CD8-positive, alpha-beta T cell (primary cell): ENCODE measurements at places on chromosomes 5 and 9. TPM values are rescaled to one million over a fixed set of nuclear protein-coding genes. Genes with fewer than 3 reads are reported as not detected.

DNA sequence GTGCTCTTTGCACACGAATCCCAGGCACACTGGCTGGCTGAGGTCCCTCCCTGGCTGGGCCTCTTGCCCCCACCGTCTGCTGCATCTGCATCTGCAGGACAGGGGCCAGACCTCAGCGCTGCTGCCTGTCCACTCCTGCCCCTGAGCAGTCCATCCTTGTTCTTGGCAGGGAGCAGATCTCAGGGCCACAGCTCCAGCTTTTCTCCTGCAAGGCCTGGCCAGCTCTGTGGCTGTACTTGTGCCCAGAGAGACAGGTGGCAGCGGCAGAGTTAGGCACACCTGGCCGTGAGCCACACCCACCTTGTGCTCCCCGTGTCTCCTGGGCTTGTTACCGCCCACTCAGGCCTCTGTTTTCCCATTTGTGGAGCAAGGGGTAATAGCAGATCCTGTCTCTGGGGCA lies 13.9 kb downstream of the NEK6 start:
- no peak for DNase-seq

DNA sequence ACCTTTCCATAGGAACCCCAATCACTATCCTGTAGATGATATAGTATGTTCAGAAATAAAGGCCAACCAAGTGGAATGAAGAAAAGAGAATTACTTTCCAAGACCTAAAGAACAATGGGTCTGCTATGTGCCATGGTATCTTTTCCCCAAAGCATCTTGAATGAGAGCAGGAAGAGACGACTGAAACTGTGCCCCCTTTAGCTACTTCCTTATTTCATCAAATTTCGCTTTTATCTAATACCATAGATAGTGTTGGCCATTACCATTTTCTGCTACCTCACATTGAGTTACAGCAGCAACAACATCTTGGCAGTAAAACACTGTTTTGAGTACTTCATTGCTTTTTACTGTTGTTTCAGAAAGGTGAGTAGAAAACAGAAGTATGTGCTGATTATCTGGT lies 266.6 kb downstream of the CD180 start:
- no peak for DNase-seq

GRCh38 chr5:154498591-154498990 lies 20.6 kb upstream of the HAND1 start:
- DNase-seq: no peak

DNA sequence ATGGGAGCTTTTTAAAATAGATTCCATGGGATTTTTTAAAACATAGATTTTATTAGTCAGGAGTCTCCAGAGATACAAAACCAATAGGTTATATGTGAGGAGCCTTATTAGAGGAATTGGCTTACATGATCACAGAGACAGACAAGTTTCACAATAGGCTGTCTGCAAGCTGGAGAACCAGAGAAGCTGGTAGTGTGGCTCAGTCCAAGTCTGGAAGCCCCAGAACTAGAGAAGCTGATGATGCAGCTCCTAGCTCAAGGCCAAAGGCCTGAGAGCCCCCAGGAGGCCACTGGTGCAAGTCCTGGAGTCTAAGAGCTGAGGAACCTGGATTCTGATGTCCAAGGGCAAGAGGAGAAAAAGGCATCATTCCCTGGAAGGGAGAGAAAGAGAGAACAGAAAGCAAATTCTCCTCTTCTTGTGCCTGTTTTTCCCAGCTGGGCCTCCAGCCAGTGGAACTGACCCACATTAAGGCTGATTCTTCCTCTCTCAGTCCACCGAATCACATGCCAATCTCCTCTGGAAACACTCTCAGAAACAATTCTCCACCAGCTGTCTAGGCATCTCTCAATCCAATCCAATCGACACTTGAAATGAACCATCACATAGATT lies 59.3 kb downstream of the AHRR start:
- no peak for DNase-seq

The SYNPO gene
- total RNA-seq: 0.06 TPM
